Naive thymus-derived CD8-positive, alpha-beta T cell (primary cell): ENCODE measurements at places on chromosomes 1 and 21.
A peak's percentile ranks its signal among the peaks of the same experiment; 100 is the strongest.

- no peak for DNase-seq
Measured at GRCh38 chr1:94962409-94963265, 35.7 kb upstream of the CNN3 start.

DNA sequence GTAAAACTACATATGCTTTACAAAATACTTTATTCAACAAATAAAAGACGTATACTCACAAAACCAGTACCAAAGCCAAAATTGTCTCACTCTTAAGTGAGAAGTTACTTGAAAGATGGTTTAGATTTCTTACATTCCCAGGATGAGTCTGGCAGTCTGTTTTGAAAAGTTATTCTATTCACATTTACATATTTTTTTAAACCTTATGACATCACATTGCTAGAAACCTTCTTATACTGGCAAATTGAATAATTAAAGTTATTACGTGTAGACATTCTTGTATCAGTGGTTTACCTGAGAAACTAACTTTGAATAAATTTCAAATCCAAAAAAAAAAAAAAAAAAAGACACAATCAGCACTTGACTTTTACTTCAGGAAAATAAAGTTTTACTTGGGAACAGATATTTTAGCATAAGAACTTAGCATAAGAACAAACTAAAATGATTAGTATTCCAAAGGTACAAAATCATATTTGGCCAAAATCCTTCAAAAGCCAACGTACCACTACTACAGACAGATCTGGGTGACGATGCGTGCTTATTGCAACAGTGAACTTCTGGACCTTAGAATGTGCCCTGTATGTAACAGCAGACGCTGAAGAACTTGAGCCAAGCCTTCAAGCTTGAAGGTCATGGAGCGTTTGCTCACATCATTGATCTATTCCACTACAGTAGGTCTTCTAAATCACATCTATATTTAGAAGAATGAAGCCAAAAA lies 2.5 kb downstream of the CDC42BPA start:
- no peak for DNase-seq

GRCh38 chr1:20484519-20485462 lies 1.2 kb downstream of the CAMK2N1 start:
- no peak for DNase-seq

DNA sequence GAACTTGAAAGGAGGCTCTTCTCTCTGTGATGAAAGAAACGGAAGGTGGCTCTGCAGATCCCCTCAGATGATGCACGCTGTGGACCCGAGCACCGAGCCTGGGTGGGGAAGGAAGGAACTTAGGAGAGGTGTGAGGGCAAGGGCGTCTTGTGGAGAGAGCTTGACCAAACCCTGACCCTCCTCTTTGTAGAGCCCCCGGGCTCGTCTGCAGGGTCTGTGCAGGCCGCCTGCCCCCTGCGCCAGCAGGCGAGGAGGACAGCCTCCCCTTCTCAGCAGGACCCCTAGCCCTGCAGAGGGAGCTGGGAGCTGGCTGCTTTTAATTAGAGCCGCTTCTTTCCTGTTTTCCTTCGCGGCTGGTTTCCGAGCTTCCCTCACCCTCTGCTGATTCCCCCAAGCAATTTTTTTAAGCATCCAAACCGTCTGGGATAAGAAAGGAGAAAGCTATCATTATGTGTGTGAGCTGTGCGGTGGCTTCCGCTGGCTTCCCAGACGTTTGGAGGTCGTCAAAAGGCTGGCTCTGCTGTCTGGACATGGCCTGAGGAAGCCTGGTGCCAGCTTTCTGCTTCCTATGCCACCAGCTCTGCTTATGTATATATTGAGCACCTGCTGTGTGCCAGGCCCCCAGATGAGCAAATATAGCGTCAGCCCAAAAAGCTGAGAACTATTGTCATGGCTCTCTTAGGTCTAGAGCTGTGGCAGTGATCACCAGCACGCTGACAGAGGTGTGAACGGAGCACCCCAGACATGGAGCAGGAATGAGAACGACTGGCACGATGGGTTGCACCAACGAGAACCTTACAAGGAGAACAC lies 160.2 kb upstream of the IRF2BP2 start:
- no peak for DNase-seq

DNA sequence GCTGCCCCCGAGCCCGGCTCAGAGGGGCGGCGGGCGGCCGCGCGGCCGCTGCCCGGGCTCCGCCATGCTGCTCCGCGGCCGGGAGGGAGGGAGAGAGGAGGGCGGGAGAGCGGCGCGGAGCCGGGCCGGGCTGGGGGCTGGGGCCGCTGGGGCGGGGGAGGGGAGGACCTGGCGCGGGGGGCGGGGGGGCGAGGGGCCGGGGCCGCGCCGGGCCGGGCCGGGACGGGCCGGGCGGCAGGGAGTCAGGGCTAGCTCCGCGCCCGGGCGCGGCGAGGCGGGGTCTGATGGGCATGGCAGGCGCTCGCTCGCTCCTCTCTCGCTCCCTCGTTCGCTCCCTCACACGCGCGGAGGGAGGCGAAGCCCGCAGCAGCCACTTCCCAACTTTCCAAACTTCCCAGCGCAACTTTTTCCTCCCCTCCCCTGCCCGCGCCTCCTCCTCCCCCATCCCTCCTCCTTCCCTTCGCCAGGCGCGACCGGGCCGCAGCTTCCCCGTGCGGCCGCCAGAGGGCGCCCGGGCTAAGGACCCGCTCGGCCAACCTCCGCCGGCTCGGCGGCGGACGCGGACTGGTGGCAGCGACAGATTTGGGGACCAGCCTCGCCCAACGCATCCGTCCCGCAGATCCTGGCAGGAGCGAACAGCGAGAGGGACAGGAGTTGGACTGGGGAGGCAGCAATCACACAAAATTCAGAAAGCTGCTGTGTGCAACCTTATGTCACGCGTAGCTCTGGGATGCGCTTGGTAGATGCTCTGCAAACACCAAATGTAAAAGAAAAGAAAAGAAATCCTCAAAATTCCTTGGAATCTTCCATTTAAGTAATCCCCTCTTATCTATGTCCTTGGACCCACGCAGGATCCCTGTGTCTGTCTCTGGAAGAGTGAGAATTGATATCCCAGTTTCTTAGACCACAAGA lies at the start of gene TRABD2B:
Gene TRABD2B (minus strand): TSS at position 97 of the 912 bp plus-strand sequence.
- DNase-seq: peak; percentile 53

- DNase-seq: no peak
Measured at GRCh38 chr1:194734970-194735369, 1548.6 kb upstream of the B3GALT2 start.

GRCh38 chr1:3864884-3865283 lies 7.6 kb downstream of the DFFB start:
- DNase-seq: no peak

DNA sequence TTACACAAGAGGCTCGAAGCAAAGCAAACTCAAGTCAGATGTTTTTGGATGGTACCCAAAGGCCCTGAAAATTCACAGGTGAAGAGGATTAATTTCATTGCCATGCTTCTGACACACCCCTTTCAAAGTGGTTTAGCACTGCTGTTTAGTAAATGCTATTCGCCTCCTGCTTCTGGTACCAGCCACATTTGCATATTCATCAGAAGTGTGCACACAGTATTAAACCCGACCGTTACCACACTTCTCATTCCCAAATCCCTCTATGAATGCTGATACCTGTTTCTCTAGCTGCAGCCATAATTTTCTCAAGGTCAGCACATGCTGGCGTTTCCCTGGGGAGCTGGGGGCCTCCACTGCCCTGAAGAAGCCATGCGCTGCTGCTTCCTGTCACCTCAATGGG lies 179.8 kb upstream of the DAB1 start:
- no peak for DNase-seq

GRCh38 chr1:21705303-21705980 lies 36.3 kb upstream of the RAP1GAP start:
- DNase-seq: no peak

DNA sequence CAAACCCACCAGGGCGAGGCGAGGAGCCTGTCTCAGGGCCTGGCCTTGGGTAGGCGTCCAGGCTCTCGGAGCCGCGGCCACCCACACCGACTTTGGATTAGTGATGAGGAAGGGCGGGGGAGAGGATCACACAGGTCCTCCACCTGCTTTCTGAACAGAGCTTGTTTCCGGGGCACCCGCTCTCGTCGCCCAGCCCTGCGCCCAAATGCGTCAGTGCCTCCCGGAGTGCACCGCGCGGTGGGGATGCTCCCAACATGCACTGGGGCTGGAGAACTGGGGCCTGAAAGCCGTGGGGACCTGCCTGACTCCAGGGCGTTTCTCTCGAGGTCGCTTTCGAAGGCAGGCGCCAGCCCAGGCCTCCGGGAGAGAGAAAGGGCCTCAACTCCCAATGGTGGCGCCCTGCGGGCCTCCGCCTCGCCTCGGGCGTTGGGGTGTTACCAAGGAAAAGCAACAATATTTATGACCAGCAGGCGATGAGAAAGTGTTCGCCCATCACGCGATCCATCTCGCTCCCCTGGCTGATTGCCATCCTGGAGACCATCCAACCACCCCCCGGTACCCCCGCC lies 8.9 kb upstream of the LHX8 start:
- no peak for DNase-seq

DNA sequence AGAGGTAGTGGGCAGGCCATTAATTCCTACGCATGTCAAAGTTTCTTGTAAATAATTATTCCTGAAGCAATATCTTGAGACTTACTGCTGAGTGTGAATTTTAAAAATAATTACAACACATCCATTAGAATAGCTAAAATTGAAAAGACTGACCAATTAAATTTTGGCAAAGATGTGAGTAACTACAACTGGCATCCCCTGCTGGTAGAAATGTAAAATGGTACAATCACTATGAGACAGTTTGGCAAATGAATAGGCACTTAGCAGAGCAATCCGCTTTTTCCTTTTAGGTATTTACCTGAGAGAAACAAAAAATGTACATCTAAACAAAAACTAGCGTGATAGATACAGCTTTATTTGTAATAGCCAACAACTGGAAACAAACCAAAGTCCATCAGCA lies 798.9 kb downstream of the BRINP3 start:
- no peak for DNase-seq

DNA sequence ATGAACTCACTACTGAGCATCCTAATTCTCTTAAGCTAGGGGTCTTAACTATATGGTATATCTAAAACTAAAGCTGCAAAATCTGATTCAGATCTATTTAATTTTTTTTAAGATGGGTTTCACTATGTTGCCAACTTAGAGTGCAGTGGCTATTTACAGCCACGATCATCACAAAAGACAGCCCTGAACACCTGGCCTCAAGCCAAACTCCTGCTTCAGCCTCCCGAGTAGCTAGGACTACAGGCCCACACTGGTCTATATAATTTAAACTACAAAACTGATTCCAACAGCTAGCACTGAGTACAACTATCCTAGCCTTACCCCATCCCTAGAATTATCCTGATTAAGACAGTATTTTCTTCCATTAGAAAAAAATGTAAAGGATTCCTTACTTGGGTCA lies 37.1 kb downstream of the EIF4G3 start:
- no peak for DNase-seq

DNA sequence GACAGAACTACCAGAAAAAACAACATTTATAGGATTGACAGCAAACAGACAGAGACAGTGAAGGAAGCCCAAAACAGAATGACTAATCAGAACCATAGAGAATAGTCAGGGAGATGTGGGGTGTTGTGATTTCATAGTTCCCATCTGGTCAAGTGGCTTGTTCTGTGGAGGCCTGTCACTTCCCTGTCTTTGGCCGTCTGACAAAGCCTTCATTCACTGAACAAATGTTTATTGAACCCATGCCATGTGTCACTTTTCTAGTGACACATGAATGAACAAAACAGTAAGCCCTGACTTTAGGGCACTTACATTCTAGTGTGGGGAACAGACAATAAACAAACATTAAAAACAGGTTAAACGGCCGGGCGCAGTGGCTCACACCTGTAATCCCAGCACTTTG lies 3.2 kb upstream of the SRRM1 start:
- no peak for DNase-seq

GRCh38 chr1:67534627-67535065 lies 104.4 kb upstream of the SERBP1 start:
- DNase-seq: no peak

- no peak for DNase-seq
Measured at GRCh38 chr21:43959231-43960116, 52.6 kb upstream of the TRAPPC10 start.

DNA sequence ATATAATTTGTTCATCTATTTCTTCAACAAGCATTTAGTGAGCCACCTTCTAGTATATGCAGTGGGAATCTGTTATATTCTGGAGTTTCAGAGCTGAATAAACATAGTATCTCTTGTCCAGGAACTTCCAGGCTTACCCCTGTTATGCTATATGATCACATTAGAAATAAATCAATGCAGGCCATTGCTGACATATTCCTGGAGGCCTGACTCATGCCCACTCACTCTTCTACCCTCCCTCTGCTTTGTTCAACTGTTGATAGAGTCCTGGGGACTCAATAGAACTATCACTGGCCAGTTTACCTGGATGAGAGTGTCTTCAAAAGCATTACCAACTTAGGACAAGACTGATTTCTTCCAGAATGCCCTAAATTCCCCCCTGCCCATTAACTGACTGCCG lies 29.3 kb upstream of the SRSF10 start:
- DNase-seq: no peak
